ENCODE measurements at places on chromosomes 11 and 22. TPM values are rescaled to one million over a fixed set of nuclear protein-coding genes. Genes with fewer than 3 reads are reported as not detected.

DNA sequence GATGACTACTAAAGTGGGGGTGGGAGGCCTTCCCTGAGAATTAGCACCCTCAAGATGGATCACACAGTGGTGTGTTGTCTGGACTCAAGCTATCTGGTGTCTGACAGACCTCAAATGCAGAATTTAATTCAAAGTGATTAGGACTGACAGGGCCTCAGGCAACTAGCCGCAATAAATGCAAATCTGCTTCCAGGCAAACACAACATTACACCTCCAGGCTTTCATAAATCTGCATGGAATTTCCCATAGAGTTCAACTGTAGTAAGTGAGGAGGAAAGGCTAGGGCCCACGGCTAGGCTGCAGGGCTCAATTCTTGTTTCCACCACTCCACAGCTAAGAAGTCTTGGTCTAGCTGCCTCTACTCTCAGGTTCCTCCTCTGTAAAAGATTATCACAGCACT is 331.4 kb downstream of the LARGE1 start:
- DNase-seq, result no peak

Gene HEPN1
- not detected for total RNA-seq

Gene RCOR2
- total RNA-seq, result 0.49 TPM

Gene SLC22A12
- not detected for total RNA-seq

- no peak for DNase-seq
These were observed 203.7 kb downstream of the GRIK4 start for GRCh38 chr11:120715239-120715638.

DNA sequence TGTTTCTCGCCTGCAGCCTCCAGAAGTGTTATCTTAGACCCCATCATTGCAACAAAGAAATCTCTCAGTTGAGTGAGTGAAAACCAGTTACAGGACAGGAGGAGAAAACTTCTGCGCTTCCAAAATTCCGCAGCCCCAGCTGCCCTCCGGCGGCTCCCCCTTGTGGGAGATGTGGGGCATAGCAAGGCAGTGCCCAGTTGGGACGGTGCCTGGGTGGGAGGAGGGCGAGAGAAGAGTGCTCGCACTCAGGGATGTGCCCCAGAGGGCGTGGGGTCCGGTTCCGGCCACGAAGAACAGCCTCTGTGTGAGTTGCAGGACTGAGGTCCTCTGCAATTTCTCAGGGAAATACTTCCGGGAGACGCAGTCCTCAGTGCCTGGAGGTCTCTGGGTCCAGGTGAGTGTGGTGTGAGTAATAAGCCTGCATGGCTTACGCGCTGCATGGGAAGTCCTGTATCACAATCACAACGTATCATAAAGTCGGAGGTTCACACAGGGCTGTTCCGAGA is 87.0 kb upstream of the BLID start:
- DNase-seq, result no peak

GRCh38 chr11:74338963-74339362 is 27.5 kb upstream of the P4HA3 start:
- no peak for DNase-seq

Gene SLC43A3
- 61.4 TPM for total RNA-seq

- DNase-seq, result no peak
These were observed 64.3 kb downstream of the BTG4 start for GRCh38 chr11:111447931-111448330.

Gene EFEMP2
- total RNA-seq, result 29.0 TPM

DNA sequence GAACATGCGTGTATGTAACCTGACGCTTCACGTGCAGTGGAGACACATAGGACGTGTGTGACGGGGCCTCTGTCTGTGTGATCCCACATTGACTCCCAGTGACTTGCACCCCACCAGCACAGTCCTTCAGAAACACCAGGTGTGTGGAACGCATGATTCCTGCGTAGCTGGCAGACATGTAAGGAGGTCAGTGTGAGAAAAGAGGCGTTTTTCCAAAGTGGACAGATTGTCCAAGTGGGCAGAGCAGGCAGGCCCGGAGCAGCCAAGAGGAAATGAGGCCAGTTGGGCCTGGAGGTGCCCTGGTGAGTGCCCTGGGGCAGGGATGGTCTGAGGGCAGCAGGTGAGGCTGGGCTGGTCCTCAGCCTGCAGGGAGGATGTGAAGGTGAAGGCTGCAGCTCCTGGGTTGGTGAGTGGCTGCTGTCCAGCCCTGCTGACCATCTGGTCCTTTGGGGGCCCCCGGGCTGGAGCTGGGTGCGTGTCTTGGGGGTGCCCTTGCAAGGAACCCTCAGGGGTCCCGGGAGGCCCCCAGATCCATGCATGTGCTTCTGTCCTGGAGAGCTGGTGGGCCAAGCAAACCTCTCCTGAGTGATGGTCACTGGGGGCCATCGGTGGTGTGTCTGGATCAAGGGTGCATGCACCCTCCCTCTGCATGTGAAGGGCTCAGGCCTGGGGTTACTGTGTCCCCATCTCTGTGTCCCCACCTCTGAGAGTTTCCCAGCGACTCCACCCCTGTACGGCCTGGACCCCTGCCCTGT is 26.6 kb downstream of the SHANK3 start:
- no peak for DNase-seq
